ENCODE measurements at places on chromosomes 1 and 21. TPM values are rescaled to one million over a fixed set of nuclear protein-coding genes. Genes with fewer than 3 reads are reported as not detected.
A peak's percentile ranks its signal among the peaks of the same experiment; 100 is the strongest.

Gene LPAR3
- total RNA-seq: not detected

DNA sequence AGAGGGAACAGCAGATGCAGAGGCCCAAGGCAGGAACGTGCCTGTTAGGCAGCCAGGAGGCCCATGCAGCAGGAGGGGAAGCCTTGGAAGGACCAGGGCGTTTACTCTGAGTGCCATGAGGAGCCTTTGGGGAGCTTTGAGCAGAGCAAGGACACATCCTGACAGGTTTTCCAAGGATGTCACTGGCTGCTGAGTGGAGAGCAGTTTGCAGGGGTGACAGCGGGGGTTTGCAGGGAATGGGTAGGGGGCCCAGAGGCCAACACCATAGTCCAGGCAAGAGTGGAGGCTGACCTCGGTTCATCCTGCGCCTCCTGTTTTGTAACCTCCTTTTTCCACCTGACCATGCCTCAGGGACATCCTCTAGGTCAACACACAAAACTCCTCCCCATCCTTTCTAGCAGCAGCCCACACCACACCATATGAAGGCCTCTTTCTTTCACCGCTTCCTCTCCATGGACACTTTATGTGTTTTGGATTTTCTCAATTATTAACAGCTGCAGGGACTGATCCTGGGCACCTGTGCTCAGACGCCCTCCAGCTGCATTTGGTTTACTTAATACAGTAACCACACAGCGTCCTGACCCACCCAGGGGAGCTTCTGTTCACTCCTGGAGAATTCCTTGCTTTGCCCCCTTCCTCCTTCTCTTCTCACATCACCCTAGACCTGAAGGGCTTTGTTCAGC, 528.5 kb downstream of the MATN1 start:
- DNase-seq: no peak

DNA sequence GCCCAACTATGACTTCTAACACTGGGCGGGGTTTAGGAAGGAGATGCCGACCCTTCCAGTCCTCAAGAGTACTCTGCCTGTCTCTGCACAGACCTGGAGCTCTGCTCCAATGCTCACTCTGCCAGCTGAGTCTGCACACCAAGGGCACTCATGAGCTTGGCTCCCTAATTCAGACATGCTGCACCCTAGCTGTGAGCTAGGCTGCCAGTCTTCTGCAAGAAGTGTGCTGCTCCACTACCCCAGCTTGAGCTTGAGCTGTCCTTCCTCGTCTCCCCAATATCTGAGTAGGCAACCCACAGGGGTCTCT, 13.2 kb downstream of the TP53BP2 start:
- peak; percentile 49 for DNase-seq

Gene CFAP107
- not detected for total RNA-seq

GRCh38 chr21:31142600-31142999, 104.3 kb upstream of the KRTAP19-8 start:
- peak; percentile 56 for DNase-seq

Gene GRIK3
- total RNA-seq: not detected

Gene USP24
- total RNA-seq: 20.8 TPM

Gene PEA15
- total RNA-seq: 42.2 TPM

Gene CELA2B
- total RNA-seq: not detected

DNA sequence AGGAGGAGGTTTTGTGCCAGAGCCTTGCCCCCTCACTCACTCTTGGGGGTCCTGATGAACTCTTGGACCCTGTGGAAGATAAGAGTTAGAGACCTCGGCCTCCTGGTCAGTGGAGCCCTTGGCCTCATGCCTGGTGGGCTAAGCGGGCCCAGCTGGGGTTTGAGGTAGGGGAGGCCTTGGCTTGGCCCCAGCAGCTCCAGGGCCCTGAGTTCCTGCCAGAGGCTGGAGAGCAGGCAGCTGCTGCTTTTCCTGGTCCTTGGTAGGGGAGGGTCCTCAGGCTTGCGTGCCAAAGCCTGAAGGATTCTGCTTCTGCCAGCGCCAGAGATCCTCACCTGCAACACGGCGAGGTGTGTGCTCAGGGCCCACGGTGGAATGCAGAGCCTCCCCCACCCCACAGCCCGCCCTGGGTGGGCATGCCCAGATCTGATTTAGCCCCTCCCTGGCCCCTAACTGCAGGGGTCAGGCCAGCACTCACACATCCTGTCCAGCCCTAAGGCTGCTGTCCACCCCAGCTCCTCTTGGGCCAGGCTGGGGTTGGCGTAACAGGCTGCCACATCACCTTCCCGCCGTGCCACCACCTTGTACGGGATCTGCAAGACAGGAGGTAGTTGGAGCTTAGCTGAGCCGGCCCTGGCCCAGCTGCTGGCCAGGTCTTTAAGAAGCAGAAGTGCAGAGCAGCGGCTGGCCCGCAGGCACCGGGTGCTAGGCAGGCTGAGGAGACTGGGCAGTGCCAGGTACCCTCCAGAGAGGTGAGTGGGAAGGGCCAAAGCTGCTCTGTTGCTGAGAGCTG, 4.7 kb downstream of the GALE start:
- no peak for DNase-seq

DNA sequence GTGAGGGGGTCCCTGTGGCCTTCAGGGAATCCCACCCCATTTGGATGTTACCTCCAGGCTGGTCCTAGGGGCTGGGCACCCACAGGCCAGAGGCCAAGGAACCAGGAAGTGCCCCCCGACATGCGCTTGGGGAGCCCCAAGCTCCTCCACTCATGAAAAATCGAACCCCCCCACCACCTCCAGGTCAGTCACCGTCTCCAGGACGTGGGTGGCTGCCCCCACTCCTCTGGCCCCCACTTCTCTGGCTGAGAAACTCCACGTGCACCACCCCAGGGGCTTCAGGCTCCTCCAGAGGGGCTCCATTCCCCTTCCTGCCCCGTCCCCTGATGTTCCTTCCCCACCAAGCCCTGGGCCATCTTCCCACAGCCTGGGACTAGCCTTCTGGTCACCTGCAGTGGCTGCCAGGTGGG, 30.5 kb upstream of the POFUT2 start:
- no peak for DNase-seq

- no peak for DNase-seq
Measured at GRCh38 chr1:31869449-31869848, 53.6 kb upstream of the SPOCD1 start.

Gene SNX7
- total RNA-seq: 39.7 TPM

Data from G401 (cell line).